ENCODE measurements at places on chromosomes 6 and 20. TPM values are rescaled to one million over a fixed set of nuclear protein-coding genes. Genes with fewer than 3 reads are reported as not detected.
A peak's percentile ranks its signal among the peaks of the same experiment; 100 is the strongest.

The RXRB gene
- 47.4 TPM for total RNA-seq

The TDRD6 gene
- total RNA-seq, result not detected

The NKAIN4 gene
- not detected for total RNA-seq

The UBR2 gene
- 26.8 TPM for total RNA-seq

The OOEP gene
- total RNA-seq, result not detected

The TCF21 gene
- not detected for total RNA-seq

DNA sequence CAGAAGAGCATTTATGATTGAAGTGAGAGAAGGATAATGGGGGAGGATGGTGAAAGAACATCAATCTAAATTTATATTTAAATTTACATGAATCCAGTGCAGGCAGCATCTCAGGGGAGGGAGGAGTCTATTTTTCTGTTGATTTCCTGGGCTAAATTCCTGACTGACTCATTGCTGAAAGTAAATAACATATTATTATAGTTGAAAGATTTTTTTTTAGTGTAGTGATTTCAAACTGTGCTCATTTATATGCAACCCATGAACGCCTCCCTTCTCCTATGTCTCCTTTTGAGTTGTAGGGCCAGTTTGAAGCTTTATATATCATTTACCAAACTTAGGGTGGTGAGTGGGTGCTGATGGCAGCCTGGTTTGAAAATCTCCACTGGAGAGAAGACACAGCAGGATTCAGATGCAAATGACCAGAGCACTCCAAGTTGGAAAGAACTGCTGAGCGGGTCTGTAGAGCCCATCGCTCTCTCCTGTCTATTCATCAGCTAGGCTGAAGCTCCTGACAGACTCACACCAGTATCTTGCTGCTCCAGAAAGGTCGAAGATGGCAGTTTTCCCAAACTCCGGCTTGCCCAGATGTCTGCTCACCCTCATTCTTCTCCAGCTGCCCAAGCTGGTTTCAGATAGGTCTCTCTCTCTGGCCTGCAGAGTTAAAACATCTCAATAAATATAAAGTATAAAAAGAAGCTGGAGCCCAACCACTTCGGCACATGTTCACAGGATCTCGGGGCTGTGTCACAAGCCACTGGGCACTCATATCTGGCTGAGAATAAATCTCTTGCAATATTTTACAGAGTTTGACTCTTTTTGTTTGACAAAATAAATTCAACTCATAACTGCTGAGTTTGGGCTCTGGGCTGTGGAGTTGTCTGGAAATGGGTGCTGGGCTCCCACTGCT is 18.3 kb downstream of the BTN2A1 start:
- no peak overlapping the region for H3K4me3 ChIP-seq
- peaks cover 3% of the 10 kb centered on the region for H3K27me3 ChIP-seq
- H3K27ac ChIP-seq, result peak overlapping the region; percentile 20
- DNase-seq, result no peak
- H3K36me3 ChIP-seq, result peaks cover 19% of the 10 kb centered on the region

- H3K36me3 ChIP-seq, result peaks cover 18% of the 10 kb centered on the region
- no peak overlapping the region for H3K27ac ChIP-seq
- H3K4me1 ChIP-seq, result peaks cover 39% of the 10 kb centered on the region
- peak overlapping the region; percentile 99 for H3K4me3 ChIP-seq
Measured at GRCh38 chr6:3260296-3260695, 1.5 kb downstream of the PSMG4 start.

- peaks cover 23% of the 10 kb centered on the region for H3K27me3 ChIP-seq
- no peaks in the 10 kb centered on the region for H3K36me3 ChIP-seq
- H3K27ac ChIP-seq, result no peak overlapping the region
- no peaks in the 10 kb centered on the region for H3K4me1 ChIP-seq
Measured at GRCh38 chr20:64161356-64162238, 2.7 kb upstream of the MYT1 start.

DNA sequence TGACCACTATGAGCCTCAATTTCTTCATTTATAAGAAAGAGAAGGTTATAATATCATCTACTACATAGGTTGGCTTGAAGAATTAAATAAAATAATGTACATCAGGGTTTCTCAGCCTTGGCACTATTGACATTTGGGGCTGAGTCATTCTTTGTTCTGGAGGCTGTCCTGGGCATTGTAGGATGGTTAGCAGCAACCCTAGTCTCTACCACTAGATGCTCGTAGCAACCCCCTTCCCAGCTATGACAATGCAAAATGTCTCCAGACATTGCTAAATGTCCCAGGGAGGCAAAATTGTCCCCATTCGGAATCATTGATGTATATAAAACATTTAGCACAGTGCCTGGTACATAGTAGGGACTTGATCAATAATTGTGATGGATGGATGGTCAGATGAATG is 152.1 kb downstream of the KHDC1L start:
- H3K27me3 ChIP-seq, result no peaks in the 10 kb centered on the region
- DNase-seq, result no peak
- H3K4me3 ChIP-seq, result no peak overlapping the region
- no peaks in the 10 kb centered on the region for H3K4me1 ChIP-seq
- H3K36me3 ChIP-seq, result no peaks in the 10 kb centered on the region
- H3K27ac ChIP-seq, result no peak overlapping the region

DNA sequence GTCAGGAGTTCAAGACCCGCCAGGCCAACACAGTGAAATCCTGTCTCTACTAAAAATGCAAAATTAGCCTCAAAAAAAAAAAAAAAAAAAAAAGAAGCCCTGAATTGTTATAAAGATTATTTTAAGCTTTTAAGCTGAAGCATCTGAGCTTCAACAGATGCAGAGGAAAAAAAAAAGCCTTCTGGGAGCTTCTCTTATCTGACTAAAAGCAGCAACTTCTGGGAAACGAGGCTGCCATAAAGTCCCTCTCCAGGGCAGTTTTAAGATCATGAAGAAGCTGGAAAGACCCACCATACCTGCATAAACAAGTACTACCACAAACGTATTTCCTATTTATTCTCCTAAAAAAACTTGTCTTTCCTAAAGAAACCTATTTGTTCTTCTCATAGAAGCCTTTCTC is 3.6 kb downstream of the SERINC3 start:
- peaks cover 40% of the 10 kb centered on the region for H3K4me1 ChIP-seq
- no peak overlapping the region for H3K27ac ChIP-seq
- no peaks in the 10 kb centered on the region for H3K27me3 ChIP-seq
- DNase-seq, result no peak

- H3K27me3 ChIP-seq, result no peaks in the 10 kb centered on the region
- peaks cover 43% of the 10 kb centered on the region for H3K36me3 ChIP-seq
- H3K4me3 ChIP-seq, result no peak overlapping the region
Measured at GRCh38 chr6:147299035-147299434, 94.8 kb downstream of the STXBP5 start.

GRCh38 chr20:45890077-45890984 is 677 bp downstream of the NEURL2 start:
- peaks cover 1% of the 10 kb centered on the region for H3K27me3 ChIP-seq
- peak; percentile 17 for DNase-seq
- peaks cover 3% of the 10 kb centered on the region for H3K36me3 ChIP-seq
- peak overlapping the region; percentile 40 for H3K27ac ChIP-seq
- H3K4me1 ChIP-seq, result peaks cover 20% of the 10 kb centered on the region
- peak overlapping the region; percentile 91 for H3K4me3 ChIP-seq

DNA sequence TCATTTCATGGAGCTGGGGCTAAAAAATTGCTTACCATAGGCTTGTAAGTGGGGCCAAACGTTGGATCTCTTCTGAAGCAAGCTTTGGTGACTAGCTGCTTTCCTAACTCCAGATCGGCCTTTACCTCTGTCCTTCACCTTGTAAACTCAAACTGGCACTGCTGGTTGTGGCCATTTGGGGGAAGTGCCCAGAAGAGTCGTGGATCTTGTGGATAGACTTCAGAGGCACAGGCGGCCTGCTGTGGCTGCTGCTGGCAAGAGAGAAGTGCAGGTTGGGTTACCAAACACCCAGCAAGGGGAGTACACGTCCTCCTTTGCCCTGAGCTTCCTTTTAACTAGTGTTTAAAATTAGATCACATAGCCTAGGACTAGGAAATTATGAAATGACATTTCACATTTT is 36.8 kb upstream of the KLHL31 start:
- DNase-seq, result no peak
- H3K4me1 ChIP-seq, result peaks cover 9% of the 10 kb centered on the region
- H3K27ac ChIP-seq, result no peak overlapping the region
- no peak overlapping the region for H3K4me3 ChIP-seq

DNA sequence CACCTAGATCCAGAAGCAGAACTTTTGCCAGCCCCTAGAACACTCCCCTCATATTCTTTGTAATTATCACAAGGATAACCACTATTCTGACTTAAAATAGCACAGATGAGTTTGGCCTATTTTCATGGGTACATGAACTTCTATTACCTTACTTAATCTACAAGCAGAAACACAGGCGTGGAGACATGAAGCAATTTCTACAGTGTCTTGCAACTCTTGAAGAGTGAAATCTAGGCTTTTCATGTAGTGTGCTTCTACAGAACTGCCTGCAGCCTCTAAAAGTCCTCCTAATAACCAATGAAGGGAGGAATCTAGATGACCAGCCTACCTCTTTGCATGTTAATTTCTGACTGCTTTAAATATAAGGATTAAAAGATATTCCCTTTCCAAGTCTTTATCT is 82.7 kb downstream of the EPM2A start:
- DNase-seq, result no peak
- no peaks in the 10 kb centered on the region for H3K36me3 ChIP-seq
- H3K27ac ChIP-seq, result no peak overlapping the region

- DNase-seq, result no peak
- H3K27ac ChIP-seq, result no peak overlapping the region
- H3K27me3 ChIP-seq, result peaks cover 9% of the 10 kb centered on the region
- H3K4me3 ChIP-seq, result no peak overlapping the region
- no peaks in the 10 kb centered on the region for H3K36me3 ChIP-seq
- peaks cover 22% of the 10 kb centered on the region for H3K4me1 ChIP-seq
Measured at GRCh38 chr6:138000941-138001340, 106.3 kb downstream of the PERP start.

DNA sequence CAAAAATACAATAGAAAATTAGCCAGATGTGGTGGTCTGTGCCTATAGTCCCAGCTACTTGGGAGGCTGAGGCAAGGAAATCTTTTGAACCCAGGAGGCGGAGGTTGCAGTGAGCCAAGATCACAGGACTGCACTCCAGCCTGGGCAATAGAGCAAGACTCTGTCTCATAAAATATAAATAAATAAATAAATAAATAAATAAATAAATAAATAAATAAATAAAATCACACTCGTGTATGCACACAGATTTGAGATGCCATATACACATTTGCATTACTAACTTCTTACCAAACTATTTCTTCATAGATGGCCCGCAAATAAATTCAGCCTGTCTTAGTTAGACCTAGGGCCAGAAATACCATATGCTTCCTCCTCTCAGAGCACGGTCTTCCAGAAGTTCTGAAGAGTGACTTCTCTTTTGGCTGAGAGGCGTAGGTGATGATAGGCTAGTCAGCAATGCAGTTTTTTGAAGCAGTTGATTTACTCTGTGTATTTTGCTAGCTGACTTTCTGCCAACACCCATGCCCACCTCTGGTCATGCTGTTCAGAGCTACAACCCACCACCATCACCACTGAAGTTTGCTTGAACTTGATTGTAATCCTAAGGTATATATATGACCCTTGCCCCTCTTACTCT is 150.1 kb downstream of the SASH1 start:
- H3K27ac ChIP-seq, result no peak overlapping the region
- no peak overlapping the region for H3K4me3 ChIP-seq
- H3K4me1 ChIP-seq, result no peaks in the 10 kb centered on the region
- H3K27me3 ChIP-seq, result peaks cover 4% of the 10 kb centered on the region
- no peak for DNase-seq

- H3K27ac ChIP-seq, result no peak overlapping the region
- no peak for DNase-seq
- H3K4me3 ChIP-seq, result no peak overlapping the region
- peaks cover 4% of the 10 kb centered on the region for H3K27me3 ChIP-seq
- H3K36me3 ChIP-seq, result no peaks in the 10 kb centered on the region
Measured at GRCh38 chr20:23232219-23232581, 118.4 kb upstream of the NXT1 start.

DNA sequence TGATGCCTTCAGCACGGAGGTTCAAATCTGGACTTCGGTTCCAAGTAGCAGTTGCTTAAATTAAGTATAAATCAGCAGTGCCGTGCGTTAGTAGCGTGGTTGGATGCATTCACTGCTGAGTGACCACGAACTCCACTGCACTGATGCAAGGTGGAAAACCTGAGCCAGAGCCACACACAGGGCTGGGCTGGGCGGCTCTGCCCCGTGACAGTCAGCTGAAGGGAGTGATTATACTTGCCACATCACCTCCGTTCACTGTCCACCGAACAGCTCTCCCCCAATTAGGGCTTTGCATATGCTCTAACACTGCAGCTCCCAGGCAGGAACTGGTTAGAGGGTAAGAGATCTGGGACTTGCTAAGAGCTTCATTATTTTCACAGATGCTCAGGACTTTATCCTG is 22.2 kb downstream of the PPP1R3G start:
- DNase-seq, result no peak
- peaks cover 7% of the 10 kb centered on the region for H3K4me1 ChIP-seq
- no peak overlapping the region for H3K4me3 ChIP-seq
- no peak overlapping the region for H3K27ac ChIP-seq
- H3K27me3 ChIP-seq, result no peaks in the 10 kb centered on the region

- H3K4me3 ChIP-seq, result no peak overlapping the region
- peaks cover 11% of the 10 kb centered on the region for H3K4me1 ChIP-seq
- H3K36me3 ChIP-seq, result peaks cover 59% of the 10 kb centered on the region
- DNase-seq, result no peak
Measured at GRCh38 chr6:43524483-43524961, 7.6 kb downstream of the POLR1C start.

DNA sequence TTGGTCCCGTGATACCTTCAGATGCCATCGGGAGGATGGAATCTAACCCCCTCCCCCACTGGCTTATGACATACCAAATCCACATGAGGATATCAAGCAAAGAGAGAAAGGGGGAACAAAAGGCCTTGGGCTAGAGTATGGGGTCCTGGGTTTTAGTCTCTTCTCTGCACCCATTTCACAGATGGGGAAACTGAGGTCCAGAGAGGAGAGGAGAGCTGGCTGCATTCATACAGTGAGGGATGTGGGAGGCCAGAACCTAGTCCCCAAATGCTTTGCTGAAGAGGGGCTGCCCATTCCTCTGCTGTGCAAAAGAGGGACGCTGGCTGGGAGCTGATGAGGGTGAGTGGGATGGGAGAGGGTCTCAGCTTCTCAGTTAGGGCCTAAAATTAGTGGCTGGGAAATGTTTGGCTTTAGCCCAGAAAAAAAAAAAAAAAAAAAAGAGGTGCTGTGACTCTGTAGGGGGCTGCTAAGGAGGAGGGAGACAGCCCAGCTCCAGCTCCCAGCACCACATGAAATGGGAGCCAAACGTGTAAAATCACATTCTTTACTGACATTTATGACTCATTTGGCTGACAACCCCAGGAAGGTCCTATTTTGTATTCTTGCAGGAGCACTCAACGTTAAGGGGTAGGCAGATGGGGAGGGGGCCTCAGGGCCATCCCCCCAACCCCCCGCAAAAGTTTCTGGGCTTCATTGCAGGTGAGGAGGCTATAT is 11.9 kb downstream of the XKR7 start:
- no peaks in the 10 kb centered on the region for H3K36me3 ChIP-seq
- no peaks in the 10 kb centered on the region for H3K4me1 ChIP-seq
- peaks cover 6% of the 10 kb centered on the region for H3K27me3 ChIP-seq
- no peak for DNase-seq
